ENCODE measurements at places on chromosomes 11 and 22.

GRCh38 chr22:31585161-31585859, 76.7 kb downstream of the PISD start:
- no peak for DNase-seq

DNA sequence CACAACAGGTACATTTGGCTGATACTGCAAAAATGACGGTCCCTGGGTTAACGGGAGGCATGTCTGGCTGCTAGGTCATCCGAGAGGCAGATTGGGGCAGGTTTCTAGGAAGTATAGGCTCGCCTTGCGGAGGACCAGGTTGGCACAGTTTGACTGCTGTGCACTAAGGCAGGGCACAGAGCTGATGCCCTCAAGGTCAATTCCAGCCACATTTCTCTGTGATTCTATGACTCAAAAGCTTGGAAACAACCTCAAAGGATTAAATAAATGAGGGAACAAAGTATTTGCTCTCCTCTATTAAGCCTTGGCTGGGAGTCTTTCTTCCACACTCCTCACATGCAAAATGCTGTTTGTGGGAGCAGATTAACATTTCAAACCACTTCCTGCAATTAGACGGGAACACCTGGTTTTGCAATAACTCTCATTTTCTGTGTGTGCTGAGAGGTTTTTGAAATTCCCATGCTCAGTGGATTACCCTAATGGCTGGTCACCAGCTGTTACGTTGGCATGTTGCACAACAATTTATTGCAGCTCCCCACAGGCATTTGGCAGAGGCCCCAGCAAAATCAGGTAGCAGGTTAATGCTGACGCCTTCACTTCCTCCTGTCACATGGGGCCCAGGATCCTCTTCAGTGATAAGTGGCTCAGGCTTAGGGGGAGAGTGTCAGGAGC, 61.0 kb upstream of the PLET1 start:
- peak; percentile 70 for DNase-seq

- DNase-seq, result no peak
Measured at GRCh38 chr22:26447584-26448329, 18.7 kb downstream of the ASPHD2 start.

DNA sequence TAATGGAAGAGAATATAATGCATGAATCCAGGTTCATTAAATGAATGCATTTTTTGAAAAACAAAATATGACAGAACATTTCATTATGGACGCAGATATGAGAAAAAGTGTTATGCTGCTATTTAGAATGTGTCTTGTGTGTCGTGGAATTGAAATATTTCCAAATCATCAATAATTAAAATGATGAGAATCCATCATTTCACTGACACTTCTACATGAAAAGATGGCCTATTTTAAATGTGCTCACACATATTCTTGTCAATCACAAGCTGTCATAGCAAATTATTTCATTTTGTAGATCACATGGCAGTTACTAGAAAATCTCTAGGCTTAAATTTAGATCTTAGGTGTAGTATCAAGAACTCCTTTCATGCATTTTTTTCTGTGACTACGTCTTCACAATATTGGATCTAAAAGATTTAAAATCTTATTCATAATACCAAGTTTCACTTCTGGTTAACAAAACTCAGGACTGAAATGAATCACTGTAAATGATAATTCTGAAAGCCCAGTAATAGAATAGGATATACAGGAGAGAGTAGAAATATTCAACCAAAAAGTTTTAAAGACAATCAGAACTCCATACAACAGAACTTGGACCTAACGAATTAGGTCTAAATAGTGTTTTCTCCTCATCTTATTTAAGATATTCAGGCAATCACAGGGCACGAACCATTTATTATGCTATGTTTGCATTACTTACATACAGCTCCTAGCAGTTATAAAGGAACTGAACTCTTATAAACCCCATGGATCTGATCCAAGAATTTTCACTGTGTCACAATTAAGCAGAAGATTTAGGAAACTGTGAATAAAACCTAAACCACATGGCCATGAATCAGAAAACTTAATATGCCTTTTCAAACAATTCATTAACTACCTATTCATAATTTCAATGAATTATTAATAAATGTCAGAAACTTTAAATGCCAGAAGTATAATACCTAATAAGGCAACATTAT, 67.7 kb downstream of the DCDC1 start:
- no peak for DNase-seq

- DNase-seq, result peak; percentile 68
Measured at GRCh38 chr11:87437844-87438223, 400.1 kb downstream of the TMEM135 start.

- no peak for DNase-seq
Measured at GRCh38 chr11:128390246-128390645, 197.1 kb downstream of the ETS1 start.

DNA sequence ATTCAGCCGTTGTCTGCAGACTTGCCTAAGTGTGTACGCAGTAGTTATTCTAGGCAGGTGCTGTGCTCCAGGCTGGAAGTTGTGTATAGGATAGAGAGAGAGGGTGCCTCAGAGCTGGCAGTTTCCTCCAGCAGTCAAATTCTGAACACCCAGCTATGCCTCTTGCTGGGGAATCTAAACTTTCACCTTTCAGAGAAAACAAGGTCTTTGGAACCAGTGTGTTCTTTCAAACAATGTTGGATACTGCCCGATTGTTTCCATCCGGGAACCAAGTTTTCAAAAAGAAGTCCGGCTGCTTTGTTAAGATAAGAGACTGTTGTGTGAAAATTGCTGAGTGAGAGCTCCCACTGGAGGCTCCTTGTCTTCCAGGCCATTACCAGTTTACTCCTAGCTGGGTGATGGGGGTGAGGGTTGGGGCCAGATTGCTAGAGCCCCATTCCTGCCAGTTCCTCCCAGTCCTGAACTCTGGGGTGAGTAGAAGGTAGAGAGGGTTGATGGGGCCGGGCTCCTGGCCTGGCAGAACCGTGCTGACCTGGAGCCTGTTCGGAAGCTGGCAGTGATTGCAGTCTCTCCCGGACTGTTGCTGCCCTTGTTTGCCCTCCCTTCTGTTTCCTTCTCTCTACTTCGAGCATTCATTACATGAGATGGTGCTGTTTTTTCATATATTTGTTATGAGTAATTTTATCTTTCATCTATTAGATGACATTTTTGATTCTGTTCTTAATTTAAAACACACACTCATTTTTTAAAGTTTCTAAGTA, 150.2 kb downstream of the TEAD1 start:
- DNase-seq, result no peak

GRCh38 chr11:111718436-111718835, 47.8 kb downstream of the PPP2R1B start:
- no peak for DNase-seq

Data from fibroblast of skin of left quadriceps (primary cell).